GM06990 (cell line): ENCODE measurements at places on chromosomes 13 and 19.

DNA sequence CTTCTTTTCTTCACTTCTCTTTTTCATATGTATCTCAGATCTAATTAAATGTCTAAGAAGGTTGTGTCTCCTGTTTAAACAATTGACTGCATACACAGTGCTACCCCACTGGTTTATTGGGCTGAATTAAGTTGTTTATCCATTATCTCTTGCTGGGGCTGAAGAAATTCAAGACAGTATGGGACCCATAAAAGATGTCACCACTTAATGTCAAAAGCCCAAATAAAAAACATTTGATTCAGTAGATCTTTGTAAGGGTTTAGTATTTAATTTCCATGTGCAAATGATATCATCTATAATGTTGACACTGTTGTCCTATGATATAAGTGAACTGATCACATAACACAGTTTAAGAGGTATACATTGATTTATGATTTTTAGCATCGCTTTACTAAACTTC is 1431.9 kb upstream of the PCDH20 start:
- DNase-seq, result no peak

DNA sequence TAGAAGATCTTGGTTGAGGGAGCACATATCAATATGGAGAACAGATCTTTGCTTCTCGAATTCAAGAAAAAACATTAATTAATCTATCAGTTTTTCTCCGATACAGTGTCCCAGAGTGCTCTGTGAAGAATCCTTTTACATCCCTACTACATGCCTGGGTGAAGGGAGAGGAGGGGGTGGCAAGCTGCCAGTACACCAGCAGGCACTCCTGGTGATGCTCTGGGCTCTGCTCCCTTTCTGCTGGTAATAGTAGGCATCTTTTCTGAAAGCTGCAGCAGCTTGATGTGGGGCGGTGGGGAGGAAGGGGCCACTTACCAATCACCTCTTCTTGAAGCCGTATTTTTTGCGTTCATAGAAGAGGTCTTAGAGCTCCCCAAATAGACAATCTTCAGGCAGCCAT is 30.7 kb downstream of the PBX4 start:
- no peak for DNase-seq

DNA sequence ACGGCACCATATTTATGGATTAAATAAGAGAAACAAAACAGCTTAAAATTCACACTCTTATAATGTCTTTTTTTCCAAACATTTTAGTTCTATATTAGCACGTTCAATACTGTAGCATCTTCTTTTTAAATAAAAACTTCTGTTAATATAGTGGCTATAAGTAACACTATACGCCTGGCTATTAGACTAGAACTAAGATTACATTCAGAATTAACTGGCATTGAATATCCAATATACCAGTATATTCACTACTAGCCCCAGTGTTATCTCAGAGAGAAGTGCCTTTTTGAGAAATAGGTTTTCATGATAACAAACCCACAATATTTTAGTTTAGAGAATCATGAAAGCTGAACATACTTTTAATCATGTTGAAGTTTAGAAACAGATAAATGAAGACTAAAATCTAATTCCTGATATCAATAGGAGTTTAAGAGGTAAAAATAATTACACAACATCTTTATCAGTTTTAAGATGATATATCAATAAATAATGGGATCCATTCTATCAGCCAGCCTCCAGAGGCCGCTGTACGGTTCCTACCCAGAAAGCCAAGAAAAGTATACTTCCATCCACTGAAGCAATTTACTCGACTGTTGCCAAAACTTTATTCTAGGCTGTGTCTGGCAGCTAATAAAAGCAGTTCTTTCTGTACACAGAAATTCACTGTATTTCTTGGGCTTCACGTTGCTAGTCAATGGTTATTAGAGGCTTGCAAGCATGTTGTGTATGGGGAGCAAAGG is 1113.4 kb upstream of the MIR17HG start:
- DNase-seq, result no peak

DNA sequence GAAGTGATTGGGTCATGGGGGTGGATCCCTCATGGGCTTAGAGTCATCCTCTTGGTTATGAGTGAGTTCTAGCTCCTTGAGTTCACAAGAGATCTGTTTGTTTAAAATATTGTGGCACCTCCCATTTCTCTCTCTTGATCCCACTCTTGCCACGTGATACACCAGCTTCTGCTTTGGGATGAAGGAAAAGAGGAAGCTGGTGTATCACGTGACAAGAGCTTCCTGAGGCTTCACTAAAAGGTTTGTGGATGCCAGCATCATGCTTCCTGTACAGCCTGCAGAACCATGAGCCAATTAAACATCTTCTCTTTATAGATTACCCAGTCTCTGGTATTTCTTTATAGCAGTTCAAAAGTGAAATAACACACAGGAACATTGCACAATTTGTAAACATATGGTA is 352.5 kb upstream of the ATXN8OS start:
- no peak for DNase-seq

DNA sequence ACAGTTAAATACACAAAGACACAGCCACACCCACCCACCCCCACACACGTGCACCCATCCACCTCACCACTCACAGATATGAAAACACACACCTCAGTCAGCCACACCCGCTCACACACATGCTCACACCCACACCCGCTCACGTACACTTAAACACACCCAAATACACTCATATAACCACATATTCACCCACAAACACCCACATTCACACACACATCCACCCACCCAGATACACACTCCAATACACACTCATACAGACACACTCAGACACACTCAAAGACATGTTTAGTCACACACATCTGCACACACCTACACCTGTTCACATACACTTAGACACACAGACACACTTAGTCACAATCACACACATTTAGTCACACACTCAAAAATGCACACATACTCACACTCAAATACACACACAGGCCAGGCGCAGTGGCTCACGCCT is 30.6 kb downstream of the ADGRL1 start:
- no peak for DNase-seq

- DNase-seq, result no peak
These were observed 1430.7 kb upstream of the PCDH20 start for GRCh38 chr13:62846302-62846701.

DNA sequence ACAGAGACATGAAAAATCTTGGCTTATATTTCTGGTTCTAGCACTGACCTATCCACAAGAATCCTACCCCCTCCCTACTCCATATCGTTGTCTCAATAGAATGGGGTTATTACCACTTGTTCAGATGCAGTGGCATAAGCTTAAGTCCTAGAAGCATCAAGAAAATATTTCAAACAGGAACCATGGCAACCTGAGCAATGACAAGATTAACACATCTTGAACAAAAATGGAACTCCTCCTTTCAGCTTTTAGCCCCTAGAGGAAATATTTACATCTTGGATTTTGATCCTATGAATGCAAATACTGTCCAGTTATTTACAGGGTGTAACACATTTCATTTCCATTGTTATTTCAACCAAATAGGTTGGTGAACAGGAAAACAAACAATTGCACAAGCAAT is 46.1 kb upstream of the TSC22D1 start:
- no peak for DNase-seq

GRCh38 chr19:29323440-29324290 is 110.7 kb upstream of the UQCRFS1 start:
- DNase-seq, result no peak

DNA sequence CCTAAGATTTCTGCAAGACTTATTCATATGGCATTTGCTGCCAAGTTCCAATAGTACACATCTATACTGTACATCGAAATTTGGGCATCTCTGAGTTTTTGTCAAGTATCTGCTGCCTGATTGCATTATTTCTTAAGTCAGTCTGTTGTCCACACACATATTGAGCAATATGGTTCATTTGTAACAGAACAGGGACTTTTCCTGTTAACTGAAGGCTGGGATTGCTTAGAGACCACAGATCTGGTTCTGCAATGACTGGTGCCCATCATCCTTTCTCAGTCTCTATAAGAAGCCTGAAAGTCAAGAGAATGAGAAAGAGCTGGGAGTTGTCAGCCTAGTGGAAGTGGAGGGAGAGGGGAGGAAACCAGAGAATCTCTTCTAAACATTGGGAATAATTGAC is 22.5 kb upstream of the MYCBP2 start:
- no peak for DNase-seq

DNA sequence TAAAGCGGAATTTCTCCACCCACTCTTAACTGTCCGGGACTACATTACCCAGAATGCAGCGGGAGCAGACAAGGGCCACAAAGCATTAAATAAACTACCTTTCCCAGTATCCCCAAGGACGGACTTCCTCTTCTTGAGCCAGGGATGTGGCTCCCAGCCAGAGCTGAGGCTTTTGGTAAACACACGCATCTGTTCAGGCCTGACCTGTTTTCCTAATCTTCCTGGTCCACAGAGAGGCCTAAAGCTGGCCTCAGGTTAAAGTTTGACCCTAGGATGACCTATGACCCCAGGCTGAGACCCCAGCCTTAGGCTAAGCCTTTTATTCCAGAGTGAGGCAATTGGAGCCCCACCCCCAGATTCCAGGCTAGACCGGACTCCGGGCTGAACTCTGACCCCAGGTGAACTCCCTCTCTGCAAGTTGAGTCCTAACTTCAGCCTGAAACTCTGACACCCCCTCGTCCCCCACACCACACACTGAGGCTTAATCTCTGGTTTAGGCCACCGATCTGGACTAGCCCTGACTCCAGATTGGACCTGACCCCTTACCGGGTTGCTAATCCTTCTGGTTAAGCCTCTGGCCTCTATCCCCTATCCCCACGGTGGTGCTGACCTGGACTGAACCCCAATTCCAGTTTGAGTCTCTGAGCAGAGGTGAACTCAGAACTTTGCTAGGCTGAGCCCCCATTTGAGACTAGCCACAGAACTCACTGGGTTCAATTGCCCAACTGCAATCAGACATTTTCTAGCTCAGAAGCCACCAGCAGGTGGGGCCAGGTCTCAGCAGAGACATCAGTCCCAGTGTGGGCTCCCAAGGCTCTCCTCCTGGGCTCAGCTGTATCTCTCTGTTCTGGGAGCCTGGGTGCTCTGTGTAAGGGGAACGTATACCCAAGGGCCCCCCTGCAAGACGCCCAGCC is 750 bp upstream of the GPR108 start:
- DNase-seq, result peak; percentile 73

- no peak for DNase-seq
These were observed 18.8 kb downstream of the HIPK4 start for GRCh38 chr19:40370997-40371801.

DNA sequence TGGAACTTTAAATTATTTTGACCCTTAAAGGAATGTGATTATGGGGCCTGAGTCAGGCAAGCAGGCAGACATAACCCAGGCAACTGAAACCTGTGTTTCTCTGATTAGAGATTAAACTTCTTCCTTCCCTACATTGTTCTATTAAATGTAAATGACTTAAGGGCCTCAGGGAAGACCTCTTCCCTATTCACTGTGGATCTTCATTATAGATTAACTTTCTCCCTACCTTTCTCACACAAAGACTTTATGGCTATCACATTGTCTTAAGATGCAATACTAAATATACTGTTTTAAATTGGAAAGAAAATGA is 8.8 kb upstream of the METTL21C start:
- DNase-seq, result no peak

GRCh38 chr19:50460161-50460765 is 16.0 kb upstream of the EMC10 start:
- DNase-seq, result peak; percentile 79

- no peak for DNase-seq
These were observed 27.3 kb downstream of the TMEM255B start for GRCh38 chr13:113786262-113786841.

DNA sequence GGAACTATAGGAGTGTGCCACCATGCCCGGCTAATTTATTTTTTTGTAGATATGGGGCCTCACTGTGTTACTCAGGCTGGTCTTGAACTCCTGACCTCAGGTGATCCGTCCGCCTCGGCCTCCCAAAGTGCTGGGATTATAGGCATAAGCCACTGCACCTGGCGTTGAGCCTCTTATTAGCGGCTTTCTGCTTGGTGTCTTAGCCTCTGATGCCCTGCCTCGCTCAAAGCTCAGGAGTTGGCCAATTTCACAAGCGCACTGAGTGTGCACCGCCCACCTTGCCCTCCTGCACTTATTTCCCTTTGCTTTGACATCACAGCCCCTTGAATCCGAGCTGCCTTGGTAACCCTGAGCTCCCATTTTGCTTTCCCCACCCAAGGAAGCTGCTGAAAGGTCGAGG is 10.1 kb downstream of the YIPF2 start:
- no peak for DNase-seq

DNA sequence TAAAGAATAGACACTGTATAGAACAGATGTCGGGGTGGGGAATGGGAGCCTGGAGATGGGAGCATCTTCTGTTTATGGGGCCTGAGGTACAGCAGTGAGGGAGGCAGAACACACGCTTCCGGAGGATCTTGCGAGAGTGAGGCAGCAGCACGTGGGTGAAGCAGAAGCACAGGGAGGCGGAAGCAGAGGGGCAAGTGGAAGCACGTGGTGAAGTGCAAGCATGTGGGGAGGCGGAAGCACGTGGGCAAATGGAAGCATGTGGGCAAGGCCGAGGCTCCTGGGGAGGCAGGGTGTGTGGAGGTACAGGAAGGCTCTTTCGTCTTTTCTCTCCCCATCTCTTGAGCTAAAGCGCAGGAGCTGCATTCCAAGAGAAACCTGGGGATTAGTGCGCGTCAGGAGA is 198.4 kb downstream of the ATP8A2 start:
- DNase-seq, result no peak

DNA sequence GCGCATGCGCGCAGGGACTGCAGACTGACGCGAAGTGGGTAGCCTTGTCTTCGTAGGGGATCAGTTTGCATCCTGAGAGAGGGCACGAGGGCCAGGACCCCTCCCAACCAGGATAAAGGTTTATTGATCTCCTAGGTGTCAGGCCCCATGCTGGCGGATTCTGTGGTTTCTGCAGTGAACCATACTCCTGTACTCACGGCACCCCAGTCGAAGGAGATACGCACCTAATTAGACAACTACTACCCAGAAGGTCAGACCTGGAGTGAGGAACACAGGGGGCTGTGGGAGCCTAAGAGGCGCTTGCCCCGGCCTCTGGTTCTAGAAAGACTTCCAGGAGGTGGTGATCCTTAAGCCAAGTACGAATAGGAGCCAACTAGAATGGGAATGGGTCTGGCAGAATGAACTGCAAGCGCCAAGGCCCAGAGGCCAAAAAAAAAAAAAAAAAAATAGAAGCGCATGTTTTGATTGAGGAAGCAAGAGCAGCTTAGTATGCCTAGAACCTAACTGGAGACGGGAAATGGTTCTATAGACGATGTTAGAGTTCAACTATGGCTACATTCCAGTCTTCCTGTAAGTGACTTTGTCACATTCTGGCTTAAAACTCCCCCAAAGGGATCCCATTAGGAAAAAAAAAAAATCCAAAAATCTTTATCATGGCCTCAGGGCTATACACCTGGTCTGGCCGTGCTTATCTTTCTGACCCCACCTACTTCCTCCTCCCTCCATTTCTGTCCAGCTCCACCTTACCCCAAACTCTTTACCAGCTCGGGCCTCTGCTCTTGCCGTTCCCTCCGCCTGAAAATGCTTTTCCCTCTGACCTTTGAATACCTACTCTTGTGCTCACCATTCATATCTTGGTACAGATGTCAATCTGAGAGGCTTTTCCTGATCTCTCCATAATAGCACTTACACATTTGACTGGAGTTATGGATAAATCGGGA is 902 bp upstream of the ZNF428 start:
- no peak for DNase-seq

GRCh38 chr19:38815059-38816001 is 2.6 kb upstream of the LGALS4 start:
- DNase-seq, result no peak
